ENCODE measurements at places on chromosomes 12 and 14.

DNA sequence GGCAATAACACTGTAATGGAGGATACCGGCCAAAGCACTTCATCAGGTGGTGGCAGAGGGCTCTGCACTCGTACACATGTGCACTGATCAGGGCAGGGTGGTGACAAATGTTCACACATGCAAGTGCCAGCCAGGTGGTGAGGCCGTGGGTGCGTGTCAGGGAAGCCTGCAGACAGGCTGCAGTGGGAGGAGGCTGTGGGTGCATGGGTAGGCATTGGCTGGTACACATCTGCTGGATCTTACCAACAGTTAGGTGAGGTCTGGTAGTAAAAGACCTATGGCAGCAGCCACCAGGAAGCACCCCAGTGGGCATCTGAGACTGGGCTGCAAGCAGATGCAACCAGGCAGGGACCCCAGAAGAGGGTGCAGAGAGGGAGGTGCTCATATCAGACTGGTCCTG, 65.3 kb downstream of the PDE6H start:
- no peak for DNase-seq

- DNase-seq: no peak
Measured at GRCh38 chr14:68459480-68460136, 333.3 kb downstream of the ZFP36L1 start.

GRCh38 chr12:75334384-75335030, at the start of gene GLIPR1L1:
Gene GLIPR1L1, plus strand, starts transcription at chr12:75334670. Its CDS starts 59 bp downstream, at chr12:75334729.
- DNase-seq: no peak

DNA sequence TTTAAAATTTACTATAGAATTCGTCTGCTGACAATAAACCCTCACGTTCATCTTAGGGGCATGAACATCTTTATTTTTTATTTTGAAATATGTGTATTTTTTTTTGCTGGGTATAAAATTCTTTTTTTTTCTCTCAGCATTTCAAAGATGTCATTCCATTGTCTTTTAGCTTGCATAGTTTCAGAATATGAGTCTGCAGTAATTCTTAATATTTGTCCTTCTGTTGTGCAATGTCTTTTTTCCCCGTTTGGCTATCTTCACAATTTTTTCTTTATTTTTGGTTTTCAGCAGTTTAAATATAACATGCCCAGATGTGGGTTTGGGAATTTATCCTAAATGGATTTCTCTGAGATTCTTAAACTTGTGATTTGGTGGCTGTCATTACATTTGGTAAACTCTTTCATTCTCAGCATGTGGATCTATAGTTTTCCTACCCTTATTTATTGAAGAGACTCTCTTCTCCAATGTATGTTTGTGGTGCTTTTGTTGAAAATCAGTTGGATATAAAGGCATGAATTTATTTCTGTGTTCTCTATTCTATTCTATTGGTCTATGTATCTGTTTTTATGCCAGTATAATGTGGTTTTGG, 37.8 kb upstream of the PLBD1 start:
- no peak for DNase-seq

DNA sequence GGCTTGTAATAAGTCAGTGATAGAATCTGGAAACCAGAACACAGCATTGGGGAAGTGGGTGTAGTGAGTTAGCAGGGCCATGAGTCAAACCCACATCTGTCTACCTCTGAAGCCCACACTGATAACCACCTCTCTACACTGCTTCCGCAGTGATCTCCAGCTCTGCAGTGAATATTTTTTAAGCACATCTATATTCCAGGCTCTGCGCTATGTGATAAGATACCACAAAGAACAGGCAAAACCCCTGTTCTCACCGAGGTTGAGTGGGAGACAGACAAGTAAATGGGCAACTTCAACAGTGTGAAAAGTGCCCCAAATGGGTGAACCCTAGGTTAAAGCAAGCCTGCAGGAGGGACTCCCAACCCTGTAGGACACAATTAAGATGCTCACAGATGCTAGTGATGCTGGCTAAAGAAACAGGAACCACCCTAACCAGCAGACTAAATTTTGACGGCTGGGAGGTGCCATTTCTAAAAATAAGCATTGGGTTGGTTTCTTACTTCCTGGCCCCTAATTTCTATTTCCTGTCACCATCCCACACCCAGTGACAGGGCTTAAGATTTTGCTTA, 375.0 kb downstream of the DPF3 start:
- no peak for DNase-seq

GRCh38 chr14:21399311-21399870, 15.6 kb upstream of the SUPT16H start:
- DNase-seq: no peak

DNA sequence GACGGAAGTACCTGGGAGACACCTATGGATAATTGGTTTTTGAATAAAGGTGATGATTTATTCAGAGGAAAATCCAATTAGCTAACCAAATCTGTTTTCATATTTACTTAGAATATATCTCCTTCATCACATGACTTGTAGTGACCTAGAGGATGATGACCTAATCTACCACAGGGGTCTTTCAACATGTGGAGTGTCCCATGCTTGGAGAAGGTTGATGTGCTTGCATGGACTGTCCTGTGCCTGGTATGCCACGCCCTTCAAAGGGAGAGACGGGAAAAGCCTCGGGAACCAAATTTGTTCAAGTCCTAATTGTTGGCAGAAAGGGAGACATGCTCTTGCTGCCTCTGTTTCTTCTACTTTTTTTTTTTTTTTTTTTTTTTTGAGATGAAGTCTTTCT, 11.8 kb upstream of the PAPLN start:
- DNase-seq: no peak

GRCh38 chr12:26269562-26270284, 74.3 kb downstream of the SSPN start:
- no peak for DNase-seq

DNA sequence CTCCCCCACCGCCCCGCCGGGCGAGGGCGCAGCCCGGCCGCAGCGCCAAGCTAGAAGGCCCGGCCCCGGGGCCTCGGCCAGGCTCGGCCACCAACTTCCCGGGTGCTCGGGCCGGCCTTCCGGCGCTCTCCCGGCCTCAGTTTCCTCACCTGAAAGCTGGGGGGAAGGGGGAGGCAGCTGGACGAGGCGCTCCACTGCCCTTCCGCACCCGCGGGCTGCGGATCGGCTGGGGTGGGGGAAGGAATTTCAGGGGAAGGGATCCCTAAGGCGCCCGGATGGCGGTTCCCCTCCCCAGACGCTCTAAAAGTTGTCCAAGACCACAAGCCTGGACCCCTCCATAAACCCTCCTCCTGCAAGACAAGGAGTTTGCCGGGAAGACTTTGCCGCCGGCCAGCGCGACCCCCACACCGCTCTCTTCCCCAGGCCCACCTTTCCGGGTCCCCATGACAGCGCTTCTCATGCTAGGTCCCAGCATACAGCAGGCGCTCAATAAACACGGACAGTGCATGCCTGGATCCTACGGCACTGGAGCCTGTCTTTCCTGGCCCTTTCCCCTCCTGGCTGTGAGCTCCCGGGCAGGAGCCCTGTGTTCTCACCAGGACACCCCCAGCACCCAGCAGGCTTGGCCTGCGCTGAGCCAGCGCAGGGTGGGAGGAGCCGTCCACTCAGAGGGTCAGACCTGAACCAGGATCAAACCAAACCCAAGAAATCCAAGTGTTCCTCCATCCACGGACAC, 18.1 kb downstream of the BEGAIN start:
- no peak for DNase-seq

GRCh38 chr12:103415681-103416080, 80.1 kb downstream of the C12orf42 start:
- DNase-seq: no peak

GRCh38 chr12:108633534-108634248, at the start of gene SELPLG:
Gene SELPLG, minus strand, starts transcription at chr12:108633894. Its CDS starts 9,587 bp downstream, at chr12:108624307.
- peak; percentile 69 for DNase-seq

GRCh38 chr14:86777963-86778602, 1214.9 kb downstream of the GALC start:
- no peak for DNase-seq

DNA sequence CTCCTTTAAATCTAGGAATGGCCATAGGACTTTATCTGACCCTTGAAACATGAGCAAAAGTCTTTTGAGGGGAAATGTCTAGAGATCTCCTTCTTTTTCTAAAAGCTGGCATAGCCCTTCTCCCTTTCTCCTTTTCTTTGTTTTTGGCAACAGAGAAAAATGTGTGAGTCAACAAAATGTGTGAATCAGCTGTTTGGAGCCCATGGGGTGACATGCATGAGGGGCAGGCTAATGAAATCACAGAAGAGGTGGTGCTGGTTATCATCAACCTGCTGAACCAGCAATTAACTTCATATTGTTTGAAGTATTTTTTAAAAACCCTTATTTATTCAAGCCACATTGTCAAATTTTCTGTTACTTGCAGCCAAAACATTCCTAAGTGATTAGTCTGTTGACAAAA, 132.3 kb downstream of the CCDC59 start:
- no peak for DNase-seq

GRCh38 chr12:76029982-76030340, 1.6 kb downstream of the PHLDA1 start:
- DNase-seq: no peak

DNA sequence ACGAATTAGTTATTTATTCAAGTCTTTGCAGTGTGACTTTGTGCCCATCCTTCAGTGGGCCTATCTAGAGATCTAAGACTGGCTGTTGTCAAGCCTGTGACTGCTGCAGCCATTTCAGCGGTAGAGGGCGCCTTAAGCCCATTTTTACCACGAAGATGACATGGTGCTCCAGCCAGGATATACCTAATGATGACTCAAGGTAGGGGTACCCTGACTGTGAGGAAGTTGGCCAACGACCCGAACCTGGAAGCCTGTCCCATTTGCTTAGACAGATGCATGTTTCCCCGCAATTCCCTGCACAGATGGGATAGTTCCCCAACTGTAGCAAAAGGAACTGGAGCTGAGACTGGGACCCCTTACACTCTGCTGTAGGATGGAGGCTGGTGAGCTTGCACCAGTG, 41.3 kb downstream of the RAB3IP start:
- DNase-seq: no peak

GRCh38 chr14:36519431-36520321, at the start of gene NKX2-1:
Gene NKX2-1, minus strand, starts transcription at chr14:36520232. Its CDS starts 103 bp downstream, at chr14:36520129.
- DNase-seq: no peak

- DNase-seq: no peak
Measured at GRCh38 chr12:108576660-108577234, 14.4 kb downstream of the ISCU start.

- DNase-seq: no peak
Measured at GRCh38 chr12:124847113-124848074, 16.3 kb downstream of the SCARB1 start.

DNA sequence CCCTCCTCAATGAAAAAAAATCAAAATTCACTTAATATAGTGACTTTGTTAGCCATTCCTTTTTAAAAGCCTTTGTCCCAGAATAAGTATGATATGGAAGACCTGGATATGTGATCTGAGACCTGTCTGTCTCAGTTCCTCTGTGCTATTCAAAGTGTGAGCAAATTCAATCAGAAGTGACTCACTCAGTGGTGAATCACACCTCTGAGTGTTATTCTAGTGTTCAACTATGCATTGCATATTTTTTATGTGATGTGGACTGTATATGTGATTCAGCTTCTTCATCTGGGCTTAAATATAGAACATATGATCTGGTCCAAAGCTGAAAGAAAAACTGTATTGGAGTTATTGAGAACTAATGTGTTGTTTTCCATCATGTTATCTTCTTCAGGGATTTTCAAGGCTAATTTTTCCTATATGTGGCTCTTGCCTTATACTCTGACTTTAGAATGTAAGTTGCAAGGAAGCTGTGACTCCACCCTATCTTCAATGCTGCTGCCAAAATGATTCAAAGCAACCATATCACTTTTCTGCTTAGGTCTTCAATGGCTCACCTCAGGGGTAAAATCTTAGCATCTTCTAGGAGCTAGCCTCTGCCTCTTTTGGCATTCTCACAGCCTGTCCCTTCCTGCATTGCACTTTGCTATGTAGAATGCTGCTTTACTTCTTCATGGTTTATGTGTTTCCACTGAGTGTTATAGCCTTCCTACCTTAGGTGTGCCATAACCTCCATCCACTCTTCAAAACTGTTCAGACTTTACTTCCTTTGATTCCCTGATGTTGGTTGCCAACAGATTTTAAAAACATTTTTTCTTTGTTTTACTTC, 169.8 kb downstream of the OTOGL start:
- DNase-seq: no peak

GRCh38 chr12:25557830-25558436, 4.8 kb upstream of the LMNTD1 start:
- DNase-seq: no peak

DNA sequence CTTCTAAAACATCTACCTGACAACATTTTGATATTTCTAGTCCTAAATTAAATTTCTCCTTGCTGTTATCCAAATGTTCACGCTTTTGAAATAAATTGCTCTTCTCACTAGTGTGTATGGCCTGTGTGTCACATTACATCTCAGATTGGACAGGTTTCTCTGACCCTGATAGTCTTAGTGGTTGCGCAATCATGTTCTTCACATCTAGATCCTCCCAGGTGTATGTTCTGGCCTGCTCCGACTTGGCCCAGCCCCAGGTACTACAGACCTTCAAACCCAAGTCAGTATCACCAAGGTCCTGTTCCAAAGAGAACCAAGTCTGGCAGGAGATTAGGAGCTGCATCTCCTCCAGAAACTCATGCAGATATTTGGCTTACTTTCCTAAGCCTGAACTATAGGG, 209.5 kb downstream of the ASCL1 start:
- DNase-seq: no peak

DNA sequence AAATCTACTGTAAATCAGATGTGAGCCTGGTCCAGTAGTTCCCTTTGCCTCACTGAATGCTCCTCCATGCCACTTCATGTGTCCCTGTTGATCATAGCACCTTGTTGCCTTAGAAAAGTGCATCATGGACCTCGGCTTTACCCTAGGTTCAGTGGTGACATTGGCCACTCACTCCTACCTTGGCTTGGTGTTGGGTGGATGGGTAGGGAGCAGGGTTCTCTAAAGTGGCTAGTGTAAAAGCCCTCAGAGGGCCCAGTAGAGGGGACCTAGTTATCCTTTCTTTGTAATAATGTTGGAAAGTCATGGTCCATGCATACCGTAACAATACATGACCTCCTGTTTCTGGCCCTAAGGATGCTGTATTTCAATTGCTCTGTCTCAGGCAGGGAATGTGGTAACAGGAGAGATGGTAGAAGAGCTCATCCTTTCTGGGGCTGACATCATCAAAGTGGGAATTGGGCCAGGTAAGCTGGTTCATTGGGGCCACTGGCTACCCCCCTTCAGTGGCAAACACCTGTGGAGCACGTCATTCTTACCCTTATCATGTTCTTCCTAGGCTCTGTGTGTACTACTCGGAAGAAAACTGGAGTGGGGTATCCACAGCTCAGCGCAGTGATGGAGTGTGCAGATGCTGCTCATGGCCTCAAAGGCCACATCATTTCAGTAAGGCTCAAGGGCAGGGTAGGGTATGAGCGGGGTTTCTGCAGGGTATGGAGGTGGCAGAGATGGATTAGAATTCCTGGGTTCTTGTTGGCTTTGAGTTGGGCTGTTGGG, 4.1 kb downstream of the GMPR2 start:
- no peak for DNase-seq

- no peak for DNase-seq
Measured at GRCh38 chr12:105480162-105480561, 149.7 kb downstream of the C12orf75 start.

- DNase-seq: no peak
Measured at GRCh38 chr12:130959632-130960031, 5.9 kb downstream of the ADGRD1 start.

GRCh38 chr12:46521145-46521544, 148.6 kb upstream of the SLC38A2 start:
- no peak for DNase-seq
